ENCODE measurements at places on chromosomes 5 and 9.
A peak's percentile ranks its signal among the peaks of the same experiment; 100 is the strongest.

- peak; percentile 40 for DNase-seq
Observed at GRCh38 chr5:135433681-135434426, 13.3 kb downstream of the DCANP1 start.

DNA sequence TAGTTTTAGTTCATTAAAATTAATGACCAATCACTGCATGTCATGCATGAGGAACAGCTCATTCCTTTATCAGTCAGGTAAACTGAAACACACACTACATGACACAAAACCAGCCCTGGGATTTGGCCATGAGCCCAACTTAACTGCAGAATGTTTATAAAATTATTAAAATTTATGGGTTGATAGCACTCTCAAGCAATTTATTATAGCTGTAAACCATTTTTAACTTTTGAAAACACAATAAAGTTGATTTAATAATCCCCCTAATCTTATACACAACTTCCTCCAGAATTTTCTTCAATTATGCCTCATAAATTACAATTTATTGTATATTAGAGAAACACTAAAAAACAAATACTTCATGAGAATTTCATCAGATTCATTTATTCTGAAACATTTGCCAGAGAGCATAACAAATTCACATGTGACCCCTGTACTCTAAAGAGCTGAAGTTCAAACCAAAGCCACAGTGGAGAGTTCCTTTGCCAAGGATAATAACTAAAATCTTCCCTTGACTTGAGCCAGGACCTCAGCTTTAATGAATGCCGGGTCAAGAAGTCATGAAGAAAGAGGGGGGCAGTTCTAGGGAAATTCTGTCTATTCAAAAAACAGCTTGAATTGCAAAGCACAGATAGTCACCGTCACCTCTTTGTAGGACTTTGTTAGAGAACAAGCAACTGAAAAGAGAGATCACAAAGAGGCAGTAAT is 763.7 kb upstream of the GRAMD2B start:
- no peak for DNase-seq

DNA sequence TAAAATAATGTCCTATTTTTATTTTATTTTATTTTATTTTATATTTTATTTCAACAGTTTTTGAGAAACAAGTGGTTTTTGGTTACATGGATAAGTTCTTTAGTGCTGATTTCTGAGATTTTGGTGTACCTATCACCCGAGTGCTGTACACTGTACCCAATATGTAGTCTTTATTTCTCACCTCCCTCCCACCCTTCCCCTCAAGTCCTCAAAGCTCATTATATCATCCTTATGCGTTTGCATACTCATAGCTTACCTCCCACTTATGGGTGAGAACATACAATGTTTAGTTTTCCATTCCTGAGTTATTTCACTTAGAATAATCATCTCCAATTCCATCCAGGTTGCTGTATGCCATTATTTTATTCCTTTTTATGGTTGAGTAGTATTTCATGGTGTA is 63.5 kb downstream of the ARRDC3 start:
- DNase-seq = no peak

GRCh38 chr5:174618589-174618988 is 105.8 kb upstream of the MSX2 start:
- DNase-seq = no peak

GRCh38 chr9:108386859-108387384 is 468.9 kb downstream of the ACTL7B start:
- no peak for DNase-seq

DNA sequence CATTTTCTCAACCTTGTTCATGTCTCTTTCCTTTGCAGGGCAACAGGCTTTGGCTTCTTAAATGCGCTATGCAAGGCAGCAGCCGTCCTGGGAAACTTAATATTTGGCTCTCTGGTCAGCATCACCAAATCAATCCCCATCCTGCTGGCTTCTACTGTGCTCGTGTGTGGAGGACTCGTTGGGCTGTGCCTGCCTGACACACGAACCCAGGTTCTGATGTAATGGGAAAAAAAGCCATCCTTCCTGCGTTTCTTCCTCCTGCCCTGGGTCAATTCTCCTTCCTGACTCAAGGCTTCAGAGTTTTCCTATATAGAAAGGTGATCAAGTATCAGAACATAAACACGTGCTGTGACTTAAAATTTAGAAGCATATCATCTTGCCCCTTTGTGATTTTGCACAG is 77.8 kb upstream of the IQGAP2 start:
- DNase-seq = no peak

- peak; percentile 74 for DNase-seq
Observed at GRCh38 chr9:94860678-94861588, 134.4 kb downstream of the AOPEP start.

GRCh38 chr9:83940590-83941303 is 19.5 kb upstream of the KIF27 start:
- DNase-seq = no peak

DNA sequence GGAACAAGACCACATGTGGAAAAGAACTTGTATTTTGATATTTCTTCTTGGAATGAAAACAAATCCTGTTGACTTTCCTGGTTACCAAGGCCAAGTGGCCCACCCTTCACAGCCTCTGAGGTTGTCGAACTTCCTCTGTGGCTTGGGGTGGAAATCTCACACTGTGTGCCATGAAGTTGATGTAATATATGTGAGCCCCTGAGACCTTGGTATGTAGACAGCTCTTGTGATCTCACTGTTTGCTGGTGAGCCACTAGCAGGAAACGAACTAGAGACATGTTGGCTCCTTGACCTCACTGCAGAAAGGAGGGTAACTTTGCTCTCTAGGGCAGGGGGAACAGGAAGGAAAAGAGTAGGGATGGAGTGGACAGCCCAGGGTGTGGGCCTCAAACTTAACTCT is 159.4 kb downstream of the ARHGAP26 start:
- peak; percentile 20 for DNase-seq

GRCh38 chr5:159331093-159331973 is 1.0 kb upstream of the IL12B start:
- no peak for DNase-seq

DNA sequence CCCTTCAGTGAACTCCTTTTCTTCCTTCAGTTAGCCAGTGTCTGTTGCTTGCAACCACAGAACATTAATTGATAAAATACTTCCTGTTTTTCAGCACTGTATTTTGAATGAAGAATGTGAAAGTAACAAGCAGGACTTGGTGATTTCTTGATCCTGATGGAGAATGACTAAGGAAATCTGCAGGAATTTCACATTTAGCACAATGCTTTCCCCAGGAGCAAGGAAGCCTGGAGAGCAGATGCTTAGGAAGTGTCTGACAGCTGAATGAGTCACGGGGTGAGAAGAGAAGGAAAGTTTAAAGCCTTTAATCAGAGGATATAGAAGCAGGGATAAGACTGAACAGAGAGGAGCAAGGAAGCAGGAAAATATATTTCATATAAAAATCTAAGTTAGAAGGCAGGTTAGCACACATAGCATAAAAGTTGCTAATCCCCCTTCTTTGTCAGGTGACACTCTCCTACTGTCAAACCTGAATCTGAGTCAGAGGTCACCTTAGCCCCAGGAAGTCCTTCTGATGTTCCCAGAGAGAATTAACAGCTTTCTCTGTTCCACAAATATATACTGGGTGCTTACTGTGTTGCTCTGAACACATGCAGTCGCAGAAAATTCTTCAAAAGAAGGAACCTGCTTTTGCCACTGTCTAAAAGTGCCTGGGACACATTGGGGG is 59.7 kb downstream of the GNA14 start:
- peak; percentile 61 for DNase-seq

DNA sequence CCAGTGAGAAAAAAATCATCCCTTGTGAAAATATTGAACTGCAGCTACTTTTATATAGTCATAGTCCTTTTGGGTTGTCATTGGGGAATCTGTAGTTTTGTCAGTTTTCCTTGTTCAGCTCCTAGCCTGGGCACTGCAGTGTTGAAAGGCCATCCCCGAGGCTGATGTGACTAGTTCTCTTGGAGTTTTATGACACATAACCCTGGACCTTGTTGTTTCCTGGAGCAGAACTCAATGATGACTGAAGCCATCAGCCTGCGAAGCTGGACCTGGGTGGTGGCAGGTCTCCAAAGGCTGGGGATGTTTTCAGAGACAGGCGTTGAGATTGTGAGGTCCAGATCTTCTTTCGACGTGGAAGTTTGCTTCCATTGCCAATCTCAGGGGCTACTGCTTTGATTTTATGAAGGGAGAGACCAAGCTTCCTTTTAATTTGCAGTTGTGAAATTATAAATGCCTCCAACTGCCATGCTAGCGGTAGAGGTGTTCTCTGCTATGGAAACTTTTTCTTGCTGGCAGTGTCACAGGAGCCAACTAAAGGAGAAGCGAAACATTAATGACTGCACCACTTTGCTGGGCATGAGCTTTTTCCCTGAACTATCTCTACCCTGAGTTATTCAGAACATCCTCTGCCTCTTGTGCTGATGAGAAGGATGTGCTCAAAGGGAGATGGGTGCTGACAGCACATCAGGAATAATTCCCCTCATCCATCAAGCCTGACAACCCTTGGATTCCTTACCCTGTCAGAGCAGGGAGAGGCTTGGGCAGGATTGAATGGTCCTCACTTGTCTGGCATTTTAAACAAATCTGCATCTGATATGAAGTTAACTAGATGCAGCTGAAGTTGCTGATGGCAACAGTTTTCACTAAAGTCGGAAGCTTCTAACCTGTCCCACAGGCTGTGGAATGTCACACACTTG is 209.6 kb downstream of the MAST4 start:
- DNase-seq = no peak

- DNase-seq = no peak
Observed at GRCh38 chr9:396396-396795, 181.7 kb downstream of the DOCK8 start.

- no peak for DNase-seq
Observed at GRCh38 chr5:159897786-159898393, 18.4 kb upstream of the ADRA1B start.

GRCh38 chr5:155833287-155833686 is 493.7 kb upstream of the SGCD start:
- no peak for DNase-seq

DNA sequence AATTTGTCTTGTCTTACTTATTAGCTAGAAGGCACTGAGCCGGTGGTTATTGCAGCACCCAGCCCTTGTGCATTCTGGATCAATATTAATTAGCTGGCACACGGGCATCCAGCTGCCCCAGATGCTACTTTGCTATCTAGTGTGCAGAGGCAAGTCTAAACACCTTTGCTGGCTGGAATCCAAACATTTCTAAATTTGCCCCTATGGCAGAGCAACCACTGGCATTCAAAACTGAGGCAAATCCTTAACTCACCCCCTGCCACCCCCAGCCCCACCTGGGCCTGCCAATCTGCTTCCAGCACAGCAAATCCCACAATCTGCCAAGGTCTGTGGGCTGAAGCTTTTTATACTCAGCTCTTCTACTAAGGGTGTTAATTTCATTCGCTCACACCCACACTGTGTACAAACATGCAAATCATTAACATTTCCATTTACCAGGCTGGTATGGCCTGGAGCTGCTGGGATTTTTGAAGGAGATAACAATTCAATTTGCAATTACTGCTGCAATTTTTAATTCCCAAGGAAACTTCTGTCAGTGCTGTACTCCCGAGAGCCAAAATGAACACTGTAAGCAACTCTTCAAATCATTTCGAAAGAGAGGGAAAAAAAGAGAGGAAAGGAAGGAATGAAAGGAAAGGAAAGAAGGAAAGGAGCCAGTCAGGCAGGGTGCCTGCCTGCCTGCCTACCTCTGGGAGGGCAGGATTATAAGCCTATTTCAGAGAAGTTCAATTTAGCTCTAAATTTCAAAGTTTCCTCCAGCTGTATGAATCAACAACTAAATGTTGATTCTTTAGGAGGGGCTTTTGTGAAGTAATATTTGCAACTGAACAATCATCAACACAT is 35.5 kb downstream of the RAPGEF1 start:
- no peak for DNase-seq

GRCh38 chr9:135230386-135230765 is 142.9 kb downstream of the OLFM1 start:
- DNase-seq = no peak

GRCh38 chr9:132441404-132441803 is 31.4 kb downstream of the CFAP77 start:
- DNase-seq = no peak

DNA sequence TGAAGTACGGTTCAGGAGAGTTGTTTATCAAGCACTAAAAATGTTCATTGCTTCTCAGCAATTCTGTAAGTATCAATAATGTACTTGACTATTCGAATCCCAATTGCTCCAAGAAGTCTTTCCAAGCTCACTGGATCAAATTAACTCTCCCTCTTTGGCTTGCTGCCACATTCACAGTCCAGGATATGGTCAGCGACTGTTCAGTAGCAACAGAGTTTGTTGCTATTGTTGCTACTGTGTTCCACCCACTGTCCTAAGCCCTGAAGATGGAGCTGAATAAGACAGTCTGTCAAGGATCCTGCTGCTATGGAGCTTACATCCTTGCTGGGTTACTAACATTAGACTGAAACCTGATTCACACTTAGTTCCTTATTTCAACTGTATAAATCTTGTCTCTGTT is 110.8 kb downstream of the FGF10 start:
- no peak for DNase-seq

GRCh38 chr5:478982-479535 is 36.1 kb downstream of the EXOC3 start:
- DNase-seq = no peak

GRCh38 chr5:87242242-87242641 is 25.4 kb upstream of the RASA1 start:
- no peak for DNase-seq

DNA sequence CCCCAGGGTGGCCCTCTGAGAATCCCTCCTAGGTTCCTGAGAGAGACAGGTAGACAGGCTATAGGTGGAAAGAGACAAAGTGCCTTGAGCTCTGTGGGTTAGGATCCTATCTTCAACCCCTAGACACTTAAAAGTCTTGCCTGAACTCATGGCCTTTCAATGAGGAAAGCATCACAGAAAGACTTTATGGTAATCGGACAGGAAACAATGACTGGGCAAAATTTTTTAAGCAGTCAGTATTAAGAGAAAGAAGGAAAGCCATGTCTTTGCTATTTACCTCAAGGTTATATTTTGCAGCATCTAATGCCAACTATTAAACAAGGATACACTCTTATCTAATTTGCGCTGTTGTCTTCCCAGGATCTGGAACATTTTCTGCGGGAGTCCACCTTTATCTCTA is 93.2 kb downstream of the PCSK1 start:
- DNase-seq = no peak

- DNase-seq = no peak
Observed at GRCh38 chr9:136333045-136333444, 5.7 kb downstream of the GPSM1 start.
